Activated T-helper 1 cell treated with anti-CD3 and anti-CD28 coated beads, Interleukin-12 subunit alpha, Interleukin-12 subunit beta, Interleukin-2, Interleukin-4 antibody, amounts not matched to agents 30 ng/mL and 10 ng/mL and 1 ng/mL, durations not matched to agents 14 hours and 24 hours and 36 hours (primary cell): ENCODE measurements at places on chromosomes 6 and 20. TPM values are rescaled to one million over a fixed set of nuclear protein-coding genes. Genes with fewer than 3 reads are reported as not detected.

- DNase-seq: peak; percentile 57
These were observed 682 bp downstream of the BRD2 start for GRCh38 chr6:32968867-32969684.

GRCh38 chr6:12383448-12383847 lies 93.3 kb downstream of the EDN1 start:
- DNase-seq: no peak

DNA sequence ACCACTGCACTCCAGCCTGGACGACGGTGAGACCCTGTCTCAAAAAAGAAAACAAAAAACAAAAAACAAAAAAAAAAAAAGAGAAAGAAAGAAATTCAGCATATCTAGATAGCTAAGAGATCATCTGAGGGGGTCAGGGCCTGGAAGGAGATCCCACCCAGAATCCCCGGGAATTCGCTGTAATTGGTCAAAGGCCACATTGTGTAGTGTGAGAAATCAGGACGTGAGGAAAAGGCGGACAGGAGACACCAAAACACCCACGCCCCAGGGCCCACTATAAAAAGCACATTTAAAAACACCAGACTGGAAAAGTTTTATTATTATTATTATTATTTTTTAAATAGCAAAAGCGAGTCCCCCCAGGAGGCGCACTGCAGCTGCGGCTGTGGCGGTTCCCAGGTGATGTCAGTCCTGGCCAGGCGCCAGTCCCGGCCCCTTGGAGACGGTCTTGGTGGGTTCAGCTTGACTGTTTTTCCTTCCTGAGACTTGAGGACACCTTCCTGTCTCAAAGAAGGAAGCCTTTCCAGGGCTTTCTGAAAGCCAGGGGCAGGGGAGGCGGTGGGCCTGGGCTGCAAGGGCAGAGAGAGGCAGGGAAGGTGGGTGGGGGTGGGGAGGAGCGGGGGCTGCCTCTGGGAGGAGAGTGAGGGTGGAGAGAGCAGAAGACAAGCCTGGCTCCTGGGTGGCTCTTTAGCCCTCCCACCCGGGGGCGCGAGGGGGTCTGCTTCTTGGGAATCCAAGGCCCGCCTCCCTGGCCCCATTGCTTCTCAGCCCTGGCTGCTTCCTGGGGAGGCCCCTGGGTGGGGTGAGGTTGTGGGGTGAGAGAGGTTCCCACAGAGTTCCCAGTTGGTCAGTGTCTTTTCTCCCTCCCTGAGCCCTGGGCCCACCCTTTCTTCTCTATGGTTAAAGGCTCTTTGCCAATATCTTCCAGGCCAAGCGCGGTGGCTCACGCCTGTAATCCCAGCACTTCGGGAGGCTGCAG lies 14.5 kb downstream of the TCF15 start:
- no peak for DNase-seq

DNA sequence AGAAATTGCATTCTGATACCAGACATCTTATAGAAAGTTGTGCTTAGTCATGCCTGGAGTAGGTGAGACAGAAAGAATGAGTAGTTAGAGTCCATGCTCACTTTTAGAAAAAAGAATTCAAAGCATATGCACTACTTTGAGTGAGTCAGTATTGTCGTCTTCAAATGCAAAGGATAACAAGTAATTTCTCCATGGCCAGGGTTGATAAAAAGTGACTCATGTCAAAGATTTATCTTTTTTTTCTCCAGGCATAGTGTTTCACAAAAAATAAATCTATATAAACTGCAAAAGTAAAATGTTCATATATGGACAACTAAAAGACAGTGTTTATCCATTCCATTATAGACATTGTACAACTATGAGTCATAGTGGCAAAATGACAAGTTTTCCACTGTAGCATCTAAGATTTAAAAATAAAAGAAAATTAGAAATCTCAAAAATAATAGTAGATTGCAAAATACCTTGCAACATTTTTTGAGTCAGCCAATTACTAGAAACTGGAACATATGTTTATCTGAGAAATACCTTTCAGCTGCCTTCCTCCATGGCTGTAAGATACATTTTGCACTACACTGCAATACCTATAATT lies 329.6 kb downstream of the GRIK2 start:
- DNase-seq: no peak

The SCRT2 gene
- total RNA-seq: not detected in 2 replicates

The PEX3 gene
- 23.6 and 25.0 TPM in 2 replicates for total RNA-seq

The TRIM31 gene
- total RNA-seq: not detected in 2 replicates
